Fibroblast of skin of right quadriceps (primary cell): ENCODE measurements at places on chromosomes 6 and 20.

DNA sequence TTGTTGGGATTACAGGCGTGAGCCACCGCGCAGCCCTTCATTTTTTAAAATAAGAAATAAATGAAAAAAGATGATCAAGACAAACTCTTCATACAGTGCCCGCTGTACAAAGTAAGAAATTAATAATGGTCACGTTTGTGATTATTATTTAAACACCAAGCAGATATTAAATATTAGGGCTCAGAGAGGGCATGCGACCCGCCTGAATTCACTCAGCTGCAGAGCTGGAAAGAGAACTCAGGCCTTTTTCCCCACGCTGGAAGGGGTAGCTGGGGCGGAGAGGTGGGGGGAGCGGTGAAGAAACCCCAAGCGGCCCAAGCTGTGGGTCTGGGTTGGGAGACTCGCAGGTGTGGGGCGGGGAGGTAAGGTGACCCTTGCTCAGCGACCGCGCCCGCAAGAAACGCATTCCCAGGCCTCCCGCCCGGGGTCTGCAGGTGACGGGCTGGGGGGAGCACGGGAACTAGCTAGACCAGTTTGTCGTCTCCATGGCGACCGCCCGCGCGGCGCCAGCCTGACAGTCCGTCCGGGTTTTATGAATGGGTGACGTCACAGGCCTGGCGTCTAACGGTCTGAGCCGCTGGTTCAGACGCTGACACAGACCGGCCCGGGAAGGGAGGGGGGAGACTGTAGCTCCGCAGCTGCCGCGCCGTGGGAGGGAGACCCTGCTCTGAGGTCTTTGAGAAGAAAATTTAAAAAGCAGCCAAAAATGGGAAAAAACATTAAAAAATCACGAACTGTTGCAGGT is 1.1 kb upstream of the ID1 start:
- peak; percentile 96 for DNase-seq

GRCh38 chr6:164982389-164982788 is 327.0 kb downstream of the C6orf118 start:
- no peak for DNase-seq

- peak; percentile 74 for DNase-seq
These were observed 537 bp downstream of the PPIL4 start for GRCh38 chr6:149545258-149545753.

- DNase-seq = no peak
These were observed 76.2 kb downstream of the ISM1 start for GRCh38 chr20:13297147-13297899.

GRCh38 chr6:293193-294174 is 1.2 kb downstream of the DUSP22 start:
- DNase-seq = no peak

DNA sequence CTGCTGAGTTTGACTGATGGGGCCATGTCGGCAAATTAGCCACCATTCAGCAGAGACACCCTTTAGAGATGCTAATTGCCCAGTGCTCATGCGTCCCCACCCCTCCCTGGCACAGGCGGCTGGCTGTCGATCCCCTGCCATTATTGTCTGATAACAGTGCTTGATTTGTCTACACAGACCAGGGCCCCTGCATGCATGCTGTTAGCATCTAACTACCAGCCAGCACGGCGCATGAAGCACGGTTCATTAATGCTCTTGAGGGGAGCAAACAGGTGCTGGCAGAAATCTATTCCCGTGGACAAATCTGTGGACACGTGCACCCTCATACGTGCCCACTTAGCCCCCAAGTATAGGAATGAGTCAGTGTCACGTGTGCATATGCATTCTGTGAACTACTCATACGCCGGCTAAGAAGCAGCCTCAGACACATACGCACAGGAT is 32.2 kb downstream of the KCNB1 start:
- DNase-seq = no peak

DNA sequence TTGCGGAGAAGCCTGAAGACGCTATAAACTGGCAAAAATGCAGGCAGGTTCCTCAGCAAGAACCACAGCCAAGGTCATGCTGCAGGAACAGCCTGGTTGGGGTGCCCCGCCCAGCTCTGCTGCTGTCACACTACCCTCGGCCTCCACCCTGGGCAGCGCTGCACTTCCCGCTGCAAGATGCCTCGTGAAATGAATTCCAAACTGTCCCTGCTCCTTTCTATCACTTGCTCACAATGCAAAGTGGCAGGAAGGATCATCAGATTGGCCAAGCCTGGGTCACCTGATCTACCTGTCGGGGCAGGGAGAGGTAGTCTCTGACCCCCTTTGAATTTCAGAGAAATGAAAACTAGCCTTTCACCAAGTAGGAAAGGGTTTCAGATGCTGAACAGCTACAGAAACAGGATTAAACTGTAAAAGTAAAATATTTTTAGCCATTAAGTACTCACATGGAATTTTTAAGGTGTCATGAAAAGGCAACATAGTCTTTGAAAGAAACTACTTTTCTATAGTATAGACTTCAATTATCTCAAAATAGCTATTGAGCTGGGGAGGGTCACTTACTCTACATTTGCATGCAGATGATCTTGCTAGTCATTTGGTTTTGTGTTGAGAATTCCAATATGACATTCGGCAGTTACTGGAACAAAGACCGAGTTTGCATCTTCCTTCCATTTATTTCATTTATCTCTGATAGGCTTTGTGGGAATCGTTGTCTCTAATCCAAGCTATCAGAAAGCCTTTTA is 236.4 kb upstream of the ASCC3 start:
- no peak for DNase-seq

DNA sequence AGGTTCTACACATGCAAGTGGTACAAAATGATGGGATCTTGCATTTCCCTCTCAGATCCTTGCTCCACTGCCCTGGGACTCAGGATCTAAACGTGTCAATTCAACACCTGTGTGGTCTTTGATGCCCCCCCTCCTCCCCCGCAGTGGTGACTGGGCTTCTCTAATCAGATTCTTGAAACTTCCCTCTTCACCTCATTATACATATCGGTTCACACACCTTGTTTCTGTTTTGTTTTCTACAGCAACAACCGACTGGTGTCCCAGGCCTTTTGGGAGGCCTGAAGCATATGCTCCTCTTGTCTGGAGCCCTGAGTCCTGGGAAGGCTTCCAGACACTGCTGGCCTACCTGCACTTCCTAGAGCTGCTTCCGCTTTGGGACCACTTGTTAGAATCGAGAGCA is 20.0 kb downstream of the SAMD3 start:
- DNase-seq = no peak

- DNase-seq = peak; percentile 29
These were observed 1.7 kb downstream of the PRPH2 start for GRCh38 chr6:42720739-42721138.

DNA sequence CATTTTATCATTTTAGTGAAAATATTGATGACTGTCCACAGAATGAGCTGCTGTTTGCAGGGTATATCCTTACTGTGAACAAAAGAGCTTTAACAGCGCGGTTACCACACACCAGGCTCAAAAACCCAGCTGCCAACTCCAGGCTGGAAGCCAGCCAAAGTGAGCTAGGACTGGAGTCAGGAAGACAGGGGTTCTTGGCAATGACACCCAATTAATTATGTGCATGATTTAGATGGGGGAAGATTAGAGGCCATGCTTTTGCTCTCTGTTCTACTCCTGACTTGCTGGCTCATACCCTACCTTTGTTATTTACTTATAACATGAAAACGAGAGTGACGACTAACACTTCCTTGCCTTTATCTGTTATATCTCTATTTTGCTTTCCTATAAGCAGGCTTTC is 128.9 kb upstream of the SHLD1 start:
- DNase-seq = peak; percentile 17

DNA sequence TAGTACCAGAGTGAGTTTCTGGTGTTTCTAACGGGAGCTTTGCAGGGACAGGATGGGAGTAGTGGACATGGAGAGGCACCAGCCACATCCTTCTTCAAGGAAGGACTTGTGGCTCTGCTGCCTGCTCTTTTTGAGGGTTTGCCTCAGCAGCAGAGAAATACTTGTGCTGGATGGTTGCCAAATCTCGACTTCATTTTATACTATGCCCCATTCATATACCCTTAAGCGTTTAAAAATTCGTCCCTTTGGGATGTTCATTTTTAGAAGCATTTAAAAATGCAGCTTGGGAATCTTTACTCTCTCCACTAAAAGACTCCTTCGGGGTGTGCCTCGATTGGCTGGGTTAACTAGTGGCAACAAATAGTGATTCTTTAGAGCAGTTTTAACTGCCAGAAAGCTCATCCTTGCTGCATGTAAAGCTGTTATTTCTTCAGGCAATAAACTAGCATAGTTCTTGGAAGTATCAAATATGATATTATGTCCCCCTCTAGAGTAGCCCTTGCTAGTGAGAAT is 126.5 kb upstream of the B3GAT2 start:
- no peak for DNase-seq

GRCh38 chr6:31814677-31815024 is 432 bp downstream of the HSPA1L start:
- DNase-seq = peak; percentile 99

GRCh38 chr20:55935448-55936208 is 69.7 kb downstream of the CBLN4 start:
- DNase-seq = no peak

DNA sequence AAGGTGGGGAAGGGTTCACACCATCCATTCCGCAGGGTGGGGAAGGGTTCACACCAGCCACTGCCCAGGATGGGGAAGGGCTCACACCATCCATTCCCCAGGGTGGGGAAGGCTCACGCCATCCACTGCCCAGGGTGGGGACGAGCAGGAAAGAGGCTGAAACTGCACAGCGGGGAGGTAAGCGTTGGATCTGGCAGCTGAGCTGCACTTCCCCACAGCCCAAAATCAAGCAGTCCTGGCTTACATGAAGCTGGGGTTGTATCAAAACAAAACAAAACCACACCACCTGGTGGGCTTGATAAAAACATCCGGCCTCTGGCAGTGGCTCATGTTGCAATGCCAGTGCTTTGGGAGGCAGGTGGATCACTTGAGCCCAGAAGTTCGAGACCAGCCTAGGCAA is 268.5 kb downstream of the TAF4 start:
- DNase-seq = no peak

GRCh38 chr6:41779788-41780550 is at the start of gene FRS3:
TSS of gene FRS3 (minus strand) at chr6:41779900. CDS start at chr6:41776987, 2,913 bp downstream.
- DNase-seq = peak; percentile 92

- no peak for DNase-seq
These were observed 81.9 kb downstream of the SIM1 start for GRCh38 chr6:100382767-100383195.

- DNase-seq = no peak
These were observed 5.9 kb downstream of the HLA-A start for GRCh38 chr6:29948277-29948676.

- peak; percentile 63 for DNase-seq
These were observed 163.2 kb upstream of the ZNF337 start for GRCh38 chr20:25859649-25860530.

DNA sequence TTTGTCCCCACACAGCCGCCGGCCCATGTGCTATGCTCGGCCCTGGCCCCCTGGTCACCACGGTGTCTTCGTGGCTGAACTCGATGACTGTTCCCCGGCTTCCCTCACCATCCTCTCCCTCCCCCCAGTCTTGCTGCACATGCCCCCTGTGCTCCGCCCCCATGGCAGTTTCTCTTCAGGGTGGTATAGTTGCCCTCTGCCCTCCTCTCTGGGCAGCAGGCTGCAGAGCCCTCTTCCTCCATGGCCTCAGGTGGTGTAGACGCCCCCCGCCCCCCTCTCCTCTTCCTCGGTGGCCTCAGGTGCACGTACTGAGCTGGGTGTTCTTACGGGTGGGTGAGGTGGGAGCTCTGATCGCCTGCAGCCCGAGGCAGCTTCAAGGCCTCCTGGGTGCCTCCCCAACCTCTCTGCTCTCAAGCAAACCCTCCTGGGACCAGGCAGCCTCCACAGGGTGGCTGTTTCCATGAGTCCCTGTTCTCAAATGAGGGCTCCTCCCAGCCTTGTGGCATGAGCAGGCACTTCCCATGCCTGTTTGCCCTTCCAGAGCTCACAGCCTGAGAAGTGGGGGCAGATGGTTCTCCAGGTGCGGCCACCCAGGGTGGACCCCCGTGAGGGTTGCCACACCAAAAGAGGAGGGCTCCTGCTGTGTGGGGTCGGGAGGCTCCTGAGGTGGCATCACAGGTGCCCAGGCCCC is 24.8 kb downstream of the COL20A1 start:
- DNase-seq = no peak

DNA sequence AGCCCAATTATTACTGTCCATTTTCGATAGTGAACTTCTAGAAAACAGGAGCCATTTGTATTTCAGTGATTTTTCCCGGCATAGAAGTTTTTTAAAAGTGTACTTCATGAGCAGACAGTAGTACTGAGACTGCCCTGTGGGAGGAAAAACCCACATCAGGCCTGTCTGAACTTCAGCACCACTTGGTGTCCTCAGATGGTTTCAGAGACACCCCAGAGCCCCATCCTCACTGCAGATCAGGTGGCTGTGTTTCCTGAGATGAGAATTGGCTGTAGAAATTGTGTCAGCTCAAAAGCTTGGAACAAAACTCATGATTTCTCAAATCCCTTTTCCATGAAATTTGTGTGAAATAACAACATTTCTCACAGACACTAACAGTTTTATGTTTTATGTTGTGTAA is 110.0 kb upstream of the RIN2 start:
- DNase-seq = no peak

GRCh38 chr20:59023616-59024015 is 4.4 kb downstream of the TUBB1 start:
- DNase-seq = no peak

DNA sequence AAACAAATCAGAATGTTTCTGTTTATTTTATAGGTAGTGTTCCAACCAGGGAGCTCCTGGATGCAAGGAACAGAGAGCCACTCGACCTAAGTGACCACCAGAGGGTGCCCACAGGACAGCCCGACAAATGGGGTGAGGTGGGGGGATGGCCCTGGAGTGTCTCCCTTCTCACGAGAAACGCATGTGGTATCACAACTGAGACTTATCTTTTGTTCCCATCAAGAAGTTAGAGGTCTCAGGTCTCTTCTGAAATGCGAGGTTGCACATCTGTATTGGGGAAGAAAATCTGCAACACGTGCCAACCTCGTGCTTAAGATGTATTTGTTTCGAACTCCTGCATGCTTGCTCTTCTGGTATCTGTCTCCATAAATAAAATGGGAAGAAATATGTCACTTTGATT is 104.0 kb downstream of the ISM1 start:
- peak; percentile 29 for DNase-seq

GRCh38 chr6:37103169-37104039 is 66.5 kb upstream of the PIM1 start:
- DNase-seq = no peak

DNA sequence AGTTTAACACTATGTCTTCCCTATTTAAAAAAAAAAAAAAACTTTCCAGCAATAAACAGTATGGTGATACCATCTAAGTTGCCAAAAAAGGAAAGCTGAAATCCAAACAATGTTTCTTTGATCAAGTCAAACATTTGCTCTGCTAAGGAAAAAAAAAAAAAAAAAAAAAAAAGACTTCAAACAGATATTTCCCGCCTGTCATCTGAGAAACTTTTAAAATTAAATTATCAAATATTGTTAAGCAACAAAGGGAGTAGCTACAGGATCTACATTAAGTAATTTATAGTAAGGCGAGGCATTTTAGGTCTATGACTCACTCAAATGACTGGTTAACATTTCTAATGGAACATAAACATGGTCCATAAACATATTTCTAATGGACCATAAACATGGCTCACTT is 121.2 kb downstream of the DST start:
- DNase-seq = peak; percentile 42

DNA sequence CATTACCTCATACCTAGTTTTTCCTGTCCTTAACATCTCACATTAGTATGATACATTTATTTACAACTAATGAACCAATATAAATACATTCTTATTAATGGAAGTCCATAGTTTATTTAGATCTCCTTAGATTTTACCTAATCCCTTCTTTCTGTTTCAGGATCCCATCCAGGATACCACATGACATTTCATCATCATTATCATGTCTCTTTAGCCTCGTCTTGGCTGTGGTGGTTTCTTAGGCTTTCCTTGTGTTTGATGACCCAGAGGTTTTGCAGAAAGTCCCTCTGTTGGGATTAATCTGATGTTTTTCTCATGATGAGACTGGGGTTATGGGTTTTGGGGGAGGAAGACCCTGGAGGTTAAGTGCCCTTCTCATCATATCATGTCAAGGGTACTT is 89.3 kb upstream of the IYD start:
- DNase-seq = no peak
